ENCODE measurements at places on chromosomes 12 and 14.

GRCh38 chr14:64654246-64654900 lies 49.9 kb upstream of the PLEKHG3 start:
- DNase-seq, result peak; percentile 69

GRCh38 chr12:79964100-79964627 lies 29.3 kb upstream of the PPP1R12A start:
- DNase-seq, result no peak

- no peak for DNase-seq
Measured at GRCh38 chr14:92570674-92571262, 57.2 kb downstream of the RIN3 start.

DNA sequence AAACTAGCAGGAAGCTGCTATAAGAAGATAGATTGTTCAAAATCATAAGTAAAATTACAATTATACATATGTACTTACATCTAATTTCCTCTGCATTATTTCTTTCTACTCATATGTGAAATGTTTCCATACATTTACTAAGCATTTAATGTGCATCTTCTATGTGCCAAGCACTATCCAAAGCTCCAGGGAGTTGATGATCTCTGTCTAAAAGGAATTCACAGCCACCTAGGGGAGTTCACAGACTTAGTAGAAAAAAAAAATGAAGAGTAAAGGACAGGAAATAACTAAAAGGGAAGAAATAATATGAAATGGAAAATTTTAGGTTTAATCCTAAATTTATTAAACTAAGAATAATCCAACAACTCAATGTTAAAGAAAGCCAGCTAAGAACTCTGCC lies 91.7 kb downstream of the EFCAB11 start:
- no peak for DNase-seq

DNA sequence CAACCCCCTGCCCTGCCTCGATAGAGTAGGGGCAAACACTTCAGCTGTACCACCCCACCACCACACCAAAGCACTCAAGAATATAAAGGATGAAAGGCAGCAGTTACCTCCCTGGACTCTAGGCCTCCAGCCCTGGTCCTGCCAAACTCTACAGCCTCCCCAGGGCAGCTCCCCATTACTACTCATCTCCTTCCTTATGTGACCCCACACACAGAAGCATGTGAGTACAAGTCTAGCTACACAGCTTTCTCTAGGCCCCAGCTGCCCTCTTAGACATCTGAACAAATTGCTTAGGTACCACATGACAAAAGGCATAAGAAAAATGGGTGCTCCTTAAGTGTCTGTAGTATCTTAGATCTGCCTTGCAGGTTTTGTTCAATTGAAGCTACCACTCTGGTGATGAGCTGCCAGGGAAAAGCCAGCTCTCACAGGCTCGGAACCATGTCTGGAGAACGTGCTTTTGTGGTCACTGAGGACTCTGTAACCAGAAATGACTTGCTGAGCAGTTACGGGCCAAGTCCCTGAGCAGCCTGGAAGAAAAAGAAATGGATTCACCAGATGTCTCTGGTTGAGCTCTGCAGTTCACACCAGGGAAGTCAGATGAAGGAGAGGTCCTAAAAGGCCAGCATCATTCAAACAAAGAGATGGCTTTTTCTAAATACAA lies 32.8 kb downstream of the FMNL3 start:
- DNase-seq, result no peak

DNA sequence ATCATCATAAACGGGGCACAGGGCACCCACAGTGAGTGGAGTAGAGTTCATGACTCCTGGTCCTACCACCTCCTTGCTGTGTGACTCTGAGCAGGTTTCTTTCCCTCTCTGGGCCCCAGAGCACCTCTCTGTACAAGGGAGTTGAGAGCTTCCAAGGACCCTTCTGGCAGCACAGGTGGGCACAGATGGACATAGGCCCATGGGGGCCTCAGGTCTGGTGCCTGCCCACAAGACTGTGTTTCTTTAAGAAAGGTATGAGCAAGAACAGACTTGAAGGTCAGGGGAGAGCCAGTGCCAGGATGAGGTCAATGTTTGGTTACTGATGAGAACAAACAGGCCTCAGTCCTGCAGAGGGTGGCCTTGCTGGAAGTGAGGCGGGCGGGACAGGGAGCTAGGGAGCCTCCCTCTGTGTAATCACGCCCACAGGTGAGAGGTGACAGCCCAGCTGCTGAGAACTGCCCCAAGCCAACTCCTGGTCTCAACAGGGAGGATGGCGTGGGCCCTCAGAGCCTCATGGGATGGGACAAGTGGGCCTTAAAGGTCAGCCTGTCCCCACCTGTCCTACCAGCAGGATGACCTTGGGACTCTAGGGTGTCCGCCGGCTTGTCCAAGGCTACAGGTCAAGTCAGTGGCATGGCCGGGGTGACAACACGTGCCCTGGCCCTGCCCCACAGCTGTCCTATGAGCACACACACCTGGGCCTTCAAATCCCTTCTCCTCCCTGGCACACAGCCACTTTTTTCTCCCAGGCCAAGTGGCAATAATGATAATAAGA lies 49.1 kb downstream of the CCDC85C start:
- no peak for DNase-seq

- DNase-seq, result peak; percentile 66
Measured at GRCh38 chr14:75427482-75428229, at the start of gene JDP2. Gene JDP2, plus strand, starts transcription at chr14:75428022. Its CDS starts 9,899 bp downstream, at chr14:75437921.

DNA sequence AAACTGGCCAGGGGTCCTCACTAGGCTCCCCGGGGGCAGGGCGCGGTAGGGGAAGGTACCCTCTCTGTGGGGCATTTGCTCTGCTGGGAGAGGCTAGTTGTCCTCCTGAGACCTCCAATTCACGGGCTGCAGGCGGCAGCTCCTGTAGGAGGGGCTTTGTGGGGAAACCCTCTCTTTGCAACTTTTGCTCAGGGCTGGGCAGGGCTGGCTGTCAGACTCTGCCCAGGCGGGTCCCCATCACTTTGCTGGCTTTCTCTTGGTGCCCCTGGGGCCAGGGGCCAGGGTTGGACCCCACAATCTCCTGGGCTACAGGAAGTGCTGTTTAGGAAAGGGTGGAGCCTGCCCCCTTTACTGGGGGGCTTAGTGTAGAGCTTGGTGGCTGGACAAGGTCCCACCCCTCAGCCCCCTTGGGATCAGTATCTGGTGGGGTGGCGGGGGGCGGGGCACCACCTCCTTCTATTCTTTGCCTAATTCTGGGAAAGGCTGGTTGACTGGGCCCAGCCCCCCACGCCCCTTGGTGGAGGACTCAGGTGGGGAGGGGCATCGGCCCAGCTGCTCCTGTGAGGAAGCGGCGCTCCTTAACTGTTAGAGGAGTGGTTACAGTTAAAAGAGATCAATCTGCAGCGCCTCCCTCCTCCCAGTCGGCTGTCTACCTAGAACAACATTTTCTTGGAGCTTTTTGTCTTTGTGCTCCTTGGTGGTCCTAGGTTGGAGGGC lies 918.7 kb downstream of the AACS start:
- DNase-seq, result no peak

- DNase-seq, result no peak
Measured at GRCh38 chr12:99752740-99753139, 105.2 kb downstream of the GARIN6 start.

- DNase-seq, result no peak
Measured at GRCh38 chr12:11681207-11681606, 31.7 kb downstream of the ETV6 start.

DNA sequence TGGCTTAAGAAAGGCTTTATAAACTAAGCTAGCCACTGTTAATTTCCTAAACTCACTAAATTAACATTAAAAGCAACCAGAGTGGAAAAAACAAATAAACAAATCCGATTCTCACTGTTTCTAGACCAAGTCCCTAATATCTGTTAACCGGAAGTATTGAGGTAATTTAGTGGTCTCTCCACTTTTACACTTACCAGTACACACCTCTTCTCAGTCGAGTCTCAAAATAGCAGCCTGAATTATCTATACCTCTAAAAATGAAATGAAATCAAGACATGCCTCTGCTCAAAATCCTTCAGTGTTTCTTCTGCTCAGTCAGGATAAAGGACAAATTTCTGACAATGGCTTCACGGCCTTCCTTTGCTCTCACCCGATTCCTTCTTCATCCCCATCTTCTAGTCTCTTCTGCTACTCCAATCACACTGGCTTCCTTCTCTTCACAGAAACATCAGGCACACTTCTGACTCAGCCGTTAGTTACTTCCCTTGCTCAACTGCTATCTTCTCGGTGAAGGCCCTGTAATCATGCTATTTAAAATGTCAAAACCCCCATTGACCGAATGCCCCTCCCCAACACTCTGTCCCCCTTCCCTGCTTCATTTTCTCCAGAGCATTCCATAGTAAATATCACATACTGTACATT lies 161.3 kb downstream of the KITLG start:
- DNase-seq, result peak; percentile 49

- DNase-seq, result no peak
Measured at GRCh38 chr14:65302571-65303189, 109.8 kb upstream of the FUT8 start.

DNA sequence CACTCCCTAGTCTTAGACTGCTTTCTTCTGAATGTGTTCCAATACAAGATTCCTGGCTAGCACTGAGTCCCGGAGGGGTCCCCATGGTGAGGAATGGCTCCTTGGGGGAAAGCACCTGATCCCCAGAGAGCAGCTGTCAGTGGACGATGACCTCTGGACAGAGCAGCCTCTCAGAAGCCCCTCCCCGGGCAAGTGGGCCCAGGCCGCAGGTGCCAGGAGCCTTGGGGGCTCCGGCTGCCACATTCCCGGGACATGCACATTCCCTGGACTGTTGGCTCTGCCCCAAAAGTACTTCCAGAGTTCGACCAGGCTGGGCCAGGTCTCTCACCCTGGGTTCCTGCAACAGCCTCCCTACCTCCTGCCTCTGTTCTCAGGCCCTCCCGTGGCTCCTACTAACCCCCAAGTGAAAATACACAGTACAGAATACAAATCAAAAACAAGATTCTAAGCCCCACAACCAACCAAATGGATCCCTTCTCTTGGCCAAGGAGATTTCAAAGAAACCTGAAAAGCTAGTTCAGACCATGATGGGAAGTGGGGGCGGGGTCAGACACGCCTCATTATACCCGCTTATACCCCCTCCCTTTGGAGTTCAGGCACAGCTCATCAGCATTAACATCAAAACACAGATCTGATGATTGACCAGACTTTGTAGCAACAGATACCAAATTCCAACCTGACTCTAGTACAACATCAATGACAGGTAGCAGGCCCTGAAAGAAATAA lies 23.3 kb upstream of the BTBD6 start:
- DNase-seq, result no peak

- peak; percentile 39 for DNase-seq
Measured at GRCh38 chr14:79415726-79416125, 795.6 kb downstream of the DIO2 start.

- no peak for DNase-seq
Measured at GRCh38 chr14:39406560-39406959, 25.7 kb downstream of the FBXO33 start.

DNA sequence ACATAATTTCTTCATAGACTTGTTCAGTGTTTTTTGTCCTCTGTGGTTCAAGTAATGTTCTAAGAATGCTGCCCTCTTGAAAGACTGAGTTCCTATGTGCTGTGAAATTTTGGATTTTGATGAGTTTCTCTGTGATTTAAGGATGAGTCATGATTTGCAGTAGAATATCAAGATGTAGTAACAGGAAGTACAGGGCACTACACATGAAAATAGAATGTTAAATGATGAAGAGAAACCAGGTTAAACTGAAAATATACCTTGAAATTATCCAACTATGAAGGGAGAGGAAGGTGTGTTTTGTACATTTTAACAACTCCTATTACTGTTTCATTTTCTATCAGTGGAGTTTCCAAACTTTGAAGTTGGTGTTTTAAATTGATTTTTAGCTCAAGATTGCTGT lies 4.8 kb downstream of the ELK3 start:
- peak; percentile 89 for DNase-seq

DNA sequence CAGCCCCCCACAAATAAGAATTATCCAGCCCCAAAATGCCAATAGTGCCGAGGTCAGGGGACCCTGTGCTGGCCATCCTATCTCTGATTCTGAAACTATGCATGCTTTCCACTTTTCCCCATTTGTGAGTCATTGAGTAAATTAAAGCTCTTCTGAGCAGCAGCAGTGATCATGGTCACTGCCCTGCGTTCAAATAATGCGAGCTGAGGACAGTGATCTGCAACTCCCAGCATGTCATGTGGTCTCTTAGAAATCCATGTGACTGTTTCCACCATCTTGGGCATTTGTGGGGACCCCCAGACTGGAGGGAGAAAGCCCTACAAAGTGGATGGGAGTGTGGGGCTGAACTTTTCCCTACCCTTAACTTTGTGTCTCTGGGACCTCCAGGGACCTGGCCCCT lies 53.8 kb downstream of the C14orf132 start:
- no peak for DNase-seq

- DNase-seq, result no peak
Measured at GRCh38 chr14:60212503-60213371, 36.3 kb upstream of the PPM1A start.

GRCh38 chr12:132807295-132808092 lies 21.2 kb downstream of the GOLGA3 start:
- no peak for DNase-seq

GRCh38 chr12:124510301-124510970 lies 57.0 kb downstream of the NCOR2 start:
- DNase-seq, result no peak

- DNase-seq, result no peak
Measured at GRCh38 chr14:22579236-22579635, 9.8 kb downstream of the DAD1 start.

DNA sequence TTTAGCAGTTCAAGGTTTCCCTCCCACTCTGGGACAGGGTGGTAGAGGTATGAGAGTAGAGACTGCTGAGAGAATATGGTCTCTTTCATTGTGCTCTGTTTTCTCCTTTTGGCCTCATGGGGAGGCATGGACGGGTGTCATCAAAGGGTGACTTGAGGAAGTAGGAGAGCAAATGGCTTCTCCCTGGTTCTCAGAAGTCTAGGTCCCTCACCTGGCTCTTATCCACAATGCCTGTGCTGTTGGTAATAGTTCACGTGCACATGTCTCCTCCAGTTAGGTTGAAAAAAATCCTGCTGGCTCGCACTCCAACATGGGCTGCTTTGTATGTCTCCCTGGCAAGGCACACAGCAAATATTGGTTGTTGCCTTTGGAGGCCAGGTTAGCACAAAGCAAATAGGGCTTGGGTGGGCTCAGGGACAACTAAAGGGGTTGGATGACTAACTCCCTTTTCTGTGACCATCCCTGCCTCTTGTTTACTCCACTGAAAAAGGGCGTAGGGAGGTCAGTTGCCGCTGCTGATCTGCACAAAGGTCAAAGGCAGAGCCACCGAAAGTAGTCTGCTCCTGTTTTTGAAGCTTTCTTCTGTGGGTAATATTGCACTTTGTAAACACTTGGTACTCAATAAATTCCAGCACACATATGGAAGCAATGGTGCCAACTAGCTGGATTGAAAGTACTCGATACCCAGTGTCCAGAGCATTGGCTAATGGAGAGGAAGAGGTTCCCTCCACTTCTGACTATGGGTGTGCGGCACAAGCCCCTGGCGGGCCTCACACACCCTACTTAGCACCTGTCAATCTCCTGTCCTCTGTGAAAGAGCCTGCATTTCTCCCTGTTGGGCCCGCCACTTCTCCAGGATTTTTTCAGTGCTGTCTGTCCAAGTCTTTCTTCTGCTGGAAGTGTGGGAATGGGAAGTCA lies 121.8 kb downstream of the SLC38A6 start:
- no peak for DNase-seq

GRCh38 chr12:54033106-54033979 lies 493 bp downstream of the HOXC5 start:
- no peak for DNase-seq
